ENCODE measurements at places on chromosomes 1 and 21.

GRCh38 chr1:83770319-83770661 is 228.6 kb downstream of the TTLL7 start:
- DNase-seq, result no peak

DNA sequence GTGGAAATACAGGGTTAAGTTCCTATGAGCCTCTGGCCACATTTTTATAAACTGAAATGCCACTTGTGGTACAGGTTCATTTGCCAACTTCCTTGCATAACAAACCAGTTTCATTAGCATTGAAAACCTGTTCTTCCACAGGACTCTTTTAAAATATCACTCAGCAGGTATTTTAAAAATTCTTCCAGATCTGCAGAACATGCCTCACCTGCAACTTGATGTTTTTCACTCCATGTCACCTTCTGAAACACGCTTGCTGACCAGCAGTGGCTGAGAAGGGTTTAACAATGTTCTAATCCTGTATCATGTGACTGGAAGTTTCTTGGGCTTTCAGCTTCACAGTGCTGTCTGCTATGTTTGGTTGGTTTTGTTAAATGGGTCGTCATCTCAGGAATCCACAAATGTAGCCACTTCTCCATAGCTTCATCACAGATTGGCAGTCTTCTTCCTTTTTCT is 17.6 kb upstream of the CBR3 start:
- no peak for DNase-seq

DNA sequence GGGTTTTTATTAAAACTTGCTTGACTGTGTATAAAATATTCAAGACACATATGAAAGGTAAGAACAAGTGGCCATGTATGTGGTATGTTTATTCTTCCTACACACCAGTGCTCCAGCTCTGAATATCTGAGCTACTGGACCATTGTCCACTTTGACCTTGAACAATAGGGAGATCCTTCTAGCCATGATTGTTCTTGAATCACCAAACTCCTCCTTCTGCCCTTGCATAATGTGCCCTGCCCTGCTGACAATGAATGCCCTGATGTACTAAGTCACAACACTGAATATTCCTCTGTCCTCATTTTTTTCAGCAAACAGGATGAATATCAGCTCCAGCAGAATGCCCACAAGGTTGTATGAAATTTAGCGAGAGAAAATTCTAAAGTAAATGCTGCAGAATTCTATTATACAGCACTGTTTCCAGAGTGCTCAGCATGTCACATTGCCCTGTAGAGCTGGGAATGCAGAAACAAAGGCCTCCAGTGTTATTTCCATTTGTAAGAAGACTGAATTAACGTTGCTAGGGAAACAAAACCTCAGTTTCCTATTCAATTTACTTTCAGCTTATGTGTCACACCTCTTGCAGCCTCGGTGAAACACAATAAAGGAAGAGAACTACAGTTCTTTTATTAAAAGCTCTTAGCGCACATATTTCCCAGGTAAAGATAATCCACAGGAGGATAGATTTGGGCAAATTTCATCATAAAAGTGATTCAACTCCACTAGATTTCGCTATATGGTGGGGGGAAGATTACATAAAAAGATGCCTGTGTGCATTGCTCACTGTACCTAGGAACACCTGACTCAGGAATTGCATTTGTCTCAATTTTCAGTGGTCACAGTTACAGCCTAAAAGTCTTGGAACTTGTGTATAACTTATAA is 187.4 kb upstream of the ATP1B1 start:
- DNase-seq, result no peak

DNA sequence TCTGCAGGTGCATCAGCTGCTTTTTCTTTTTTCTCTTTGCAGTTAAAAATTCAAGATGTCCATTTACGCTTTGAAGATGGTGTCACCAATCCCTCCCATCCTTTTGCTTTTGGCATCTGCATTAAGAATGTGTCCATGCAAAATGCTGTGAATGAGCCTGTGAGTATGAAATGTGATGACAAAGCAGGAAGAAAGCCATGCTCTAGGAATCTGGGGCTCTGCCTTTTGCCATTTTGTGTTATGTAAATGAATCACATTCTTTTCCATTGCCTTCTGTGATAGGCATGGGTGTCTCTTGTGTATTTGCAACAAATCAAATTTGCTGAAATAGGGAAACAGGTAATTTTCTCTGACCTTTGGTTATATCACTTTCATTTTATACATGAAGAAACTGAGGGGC is 19.4 kb downstream of the VPS13D start:
- DNase-seq, result no peak

- DNase-seq, result no peak
Observed at GRCh38 chr21:39946199-39946598, 79.0 kb downstream of the PCP4 start.

GRCh38 chr1:203916756-203917155 is 55.4 kb downstream of the SNRPE start:
- DNase-seq, result no peak

DNA sequence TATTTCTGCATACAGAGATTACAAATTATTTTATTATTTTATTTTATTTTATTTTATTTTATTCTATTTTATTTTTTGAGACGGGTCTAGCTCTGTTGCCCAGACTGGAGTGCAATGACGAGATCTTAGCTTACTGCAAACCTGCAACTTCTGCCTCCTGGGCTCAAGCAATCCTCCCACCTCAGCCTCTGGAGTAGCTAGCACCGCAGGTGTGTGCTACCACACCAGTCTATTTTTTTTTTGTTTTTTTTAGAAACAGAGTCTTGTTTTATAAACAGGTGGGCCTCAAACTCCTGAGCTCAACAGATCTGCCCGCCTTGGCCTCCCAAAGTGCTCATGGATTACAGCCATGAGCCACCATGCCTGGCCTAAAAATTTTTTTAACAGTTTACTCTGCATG is 88.1 kb downstream of the PCP4 start:
- no peak for DNase-seq

GRCh38 chr1:54653036-54653435 is 11.4 kb downstream of the MROH7 start:
- DNase-seq, result no peak

GRCh38 chr1:223707256-223708000 is 4.9 kb upstream of the CAPN2 start:
- DNase-seq, result no peak

DNA sequence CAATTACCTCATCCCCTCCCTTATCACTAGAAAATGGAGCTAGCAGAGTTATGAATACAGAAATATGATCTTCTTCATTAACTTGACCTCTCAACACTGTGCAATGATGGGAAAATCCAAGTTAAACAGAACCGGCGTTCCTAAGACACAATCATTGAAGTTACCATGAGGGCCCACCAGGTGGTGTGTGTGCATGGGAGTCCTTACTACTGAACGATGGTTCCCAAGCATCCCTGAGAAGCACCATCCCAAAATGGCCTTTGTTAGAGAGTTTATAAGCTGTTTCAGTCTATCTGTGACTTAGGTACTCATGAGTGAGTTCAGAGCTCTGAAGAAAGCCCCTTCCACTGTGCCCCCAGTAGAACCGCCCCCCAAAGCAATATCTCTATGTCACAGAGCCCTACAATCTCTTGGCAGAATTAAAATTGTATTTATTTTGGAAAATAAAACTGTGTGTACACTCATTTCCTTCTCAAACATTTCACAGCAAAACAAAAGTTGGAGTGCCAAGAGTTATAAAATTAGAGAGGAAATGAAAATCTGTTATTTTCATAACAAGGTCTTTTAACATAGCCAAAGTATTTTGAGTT is 56.8 kb downstream of the PLD5 start:
- DNase-seq, result no peak

GRCh38 chr1:12610305-12610935 is 7.6 kb downstream of the DHRS3 start:
- no peak for DNase-seq

DNA sequence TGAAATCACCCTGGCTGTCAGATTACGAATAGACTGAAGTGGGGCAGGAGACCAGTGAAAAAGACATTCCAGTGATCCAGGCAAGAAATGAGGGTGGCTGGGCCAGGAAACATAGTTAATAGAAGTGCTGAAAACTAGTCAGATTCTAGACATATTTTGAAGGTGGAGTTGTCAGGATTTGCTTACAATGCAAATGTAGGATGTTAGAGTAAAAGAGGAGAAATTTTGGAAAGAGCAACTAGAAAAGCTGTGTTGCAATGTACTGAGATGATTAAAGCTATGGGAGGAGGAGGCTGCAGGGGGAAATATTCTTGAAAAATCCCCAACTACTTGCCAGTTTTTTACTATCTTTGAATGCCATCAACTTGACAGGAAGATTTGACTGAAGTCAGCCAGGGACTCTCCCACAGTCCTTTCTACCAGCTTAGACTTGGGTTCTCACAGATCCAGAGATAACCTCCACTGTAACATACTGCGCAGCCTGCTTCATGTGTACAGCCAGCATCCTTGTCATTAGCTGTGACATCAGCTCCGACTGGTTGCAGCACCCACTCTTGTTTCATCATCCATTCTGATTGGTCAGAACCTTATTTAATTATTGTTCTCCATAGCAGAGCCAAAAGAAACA is 109.7 kb downstream of the TSEN15 start:
- no peak for DNase-seq
